ENCODE measurements at places on chromosomes 7 and 10. TPM values are rescaled to one million over a fixed set of nuclear protein-coding genes. Genes with fewer than 3 reads are reported as not detected.

GRCh38 chr7:120920591-120921274, 29.8 kb upstream of the ING3 start:
- no peak overlapping the region for H3K4me3 ChIP-seq
- no peak for DNase-seq
- H3K27me3 ChIP-seq = peaks cover 8% of the 10 kb centered on the region
- no peak overlapping the region for H3K27ac ChIP-seq
- no peaks in the 10 kb centered on the region for H3K36me3 ChIP-seq
- no peaks in the 10 kb centered on the region for H3K4me1 ChIP-seq

DNA sequence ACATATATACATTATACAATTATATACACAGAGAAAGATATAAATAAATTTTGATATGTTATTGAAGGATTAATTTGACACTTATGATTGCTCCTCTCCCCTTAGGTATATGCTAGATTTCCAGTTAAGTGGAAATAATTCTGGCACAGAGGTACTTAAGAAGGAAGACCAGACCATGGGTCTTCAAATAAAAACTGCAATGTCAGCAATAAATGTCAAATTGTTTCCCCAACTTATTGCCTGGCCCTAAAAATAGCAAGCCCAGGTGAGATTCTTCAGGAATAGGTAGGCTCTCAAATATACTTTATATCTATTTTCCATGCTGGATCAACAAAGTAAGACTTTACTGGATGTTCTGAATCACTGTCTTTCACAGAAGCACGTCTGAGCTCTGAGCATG, 551.3 kb upstream of the STEAP1 start:
- DNase-seq = no peak
- no peak overlapping the region for H3K4me3 ChIP-seq
- no peaks in the 10 kb centered on the region for H3K27me3 ChIP-seq
- peaks cover 8% of the 10 kb centered on the region for H3K4me1 ChIP-seq

The RTKN2 gene
- 3.8 TPM for total RNA-seq

DNA sequence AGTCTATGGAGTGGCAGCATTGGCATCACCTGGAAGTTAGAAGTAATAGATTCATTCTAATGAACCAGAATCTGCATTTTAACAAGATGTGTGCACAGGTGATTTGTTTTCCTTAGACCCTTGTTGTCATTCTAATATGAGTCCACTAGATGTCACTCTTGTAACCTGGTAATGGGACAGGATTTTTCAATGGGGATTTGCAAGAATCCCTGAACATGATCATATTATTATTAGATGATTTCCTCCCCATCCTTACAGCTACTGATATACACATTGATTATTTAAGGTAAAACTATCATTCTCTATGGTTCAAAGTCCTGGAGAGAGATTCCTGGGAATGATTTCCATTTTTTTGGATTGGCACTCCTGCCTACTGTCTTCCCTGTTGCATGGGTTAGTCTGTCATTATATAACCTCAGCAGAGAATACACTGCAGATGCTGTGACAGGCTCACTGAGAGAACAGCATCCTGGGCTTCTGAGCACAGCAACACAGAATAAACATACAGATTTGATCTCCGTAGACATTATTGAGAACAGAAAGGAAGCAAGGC, 194.9 kb downstream of the SUGCT start:
- H3K4me1 ChIP-seq = no peaks in the 10 kb centered on the region
- H3K4me3 ChIP-seq = no peak overlapping the region
- DNase-seq = no peak

- H3K27me3 ChIP-seq = no peaks in the 10 kb centered on the region
- no peaks in the 10 kb centered on the region for H3K4me1 ChIP-seq
- no peaks in the 10 kb centered on the region for H3K36me3 ChIP-seq
- DNase-seq = no peak
These were observed 873.7 kb downstream of the NXPH1 start for GRCh38 chr7:9307131-9307530.

GRCh38 chr7:115475761-115476385, 554.0 kb downstream of the MDFIC start:
- H3K27ac ChIP-seq = no peak overlapping the region
- peaks cover 30% of the 10 kb centered on the region for H3K27me3 ChIP-seq

GRCh38 chr10:47092376-47092775, 181.1 kb downstream of the PTPN20 start:
- H3K27ac ChIP-seq = no peak overlapping the region
- no peak overlapping the region for H3K4me3 ChIP-seq
- H3K36me3 ChIP-seq = no peaks in the 10 kb centered on the region
- H3K4me1 ChIP-seq = no peaks in the 10 kb centered on the region

- DNase-seq = no peak
- no peaks in the 10 kb centered on the region for H3K36me3 ChIP-seq
- no peak overlapping the region for H3K4me3 ChIP-seq
- no peaks in the 10 kb centered on the region for H3K27me3 ChIP-seq
- no peak overlapping the region for H3K27ac ChIP-seq
- H3K4me1 ChIP-seq = no peaks in the 10 kb centered on the region
These were observed 69.3 kb downstream of the MTERF1 start for GRCh38 chr7:91811236-91811635.

The SPDYE16 gene
- total RNA-seq = 0.52 TPM

DNA sequence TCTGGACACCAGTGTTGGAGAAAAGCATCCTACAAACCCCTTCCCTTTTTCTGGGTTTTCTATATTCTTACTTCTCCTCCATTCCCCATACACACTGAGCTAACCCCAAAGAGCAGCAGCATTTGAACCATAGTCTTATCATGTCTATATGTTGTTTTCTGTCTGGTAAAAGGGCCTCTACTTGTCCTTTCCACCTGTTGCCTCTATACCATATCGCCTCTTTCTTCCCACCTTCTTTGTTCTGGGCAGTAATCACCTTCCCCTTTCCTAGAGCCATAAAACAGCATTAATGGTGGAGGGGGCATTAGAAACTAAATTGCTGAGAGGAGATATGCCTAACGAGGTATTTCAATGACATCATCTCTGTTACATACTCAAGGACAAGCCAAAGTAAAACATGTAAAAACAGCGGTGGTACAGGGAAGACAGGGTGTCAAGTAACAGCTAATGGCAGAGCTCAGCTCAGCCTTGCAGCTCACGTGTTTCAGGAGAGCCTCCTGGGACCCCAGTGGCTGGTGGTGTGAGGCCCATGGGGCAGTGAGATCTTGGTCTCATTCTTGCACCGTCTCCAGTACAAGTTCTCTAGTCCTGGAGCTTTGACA, 20.6 kb downstream of the NPY start:
- H3K36me3 ChIP-seq = no peaks in the 10 kb centered on the region
- no peak overlapping the region for H3K4me3 ChIP-seq
- no peak overlapping the region for H3K27ac ChIP-seq
- H3K27me3 ChIP-seq = peaks cover 38% of the 10 kb centered on the region
- no peaks in the 10 kb centered on the region for H3K4me1 ChIP-seq

The CPA4 gene
- total RNA-seq = not detected

GRCh38 chr7:51778121-51778520, 461.5 kb upstream of the COBL start:
- no peak overlapping the region for H3K27ac ChIP-seq
- H3K4me3 ChIP-seq = no peak overlapping the region
- no peaks in the 10 kb centered on the region for H3K36me3 ChIP-seq
- no peaks in the 10 kb centered on the region for H3K27me3 ChIP-seq
- DNase-seq = no peak

The NEUROG3 gene
- total RNA-seq = not detected

DNA sequence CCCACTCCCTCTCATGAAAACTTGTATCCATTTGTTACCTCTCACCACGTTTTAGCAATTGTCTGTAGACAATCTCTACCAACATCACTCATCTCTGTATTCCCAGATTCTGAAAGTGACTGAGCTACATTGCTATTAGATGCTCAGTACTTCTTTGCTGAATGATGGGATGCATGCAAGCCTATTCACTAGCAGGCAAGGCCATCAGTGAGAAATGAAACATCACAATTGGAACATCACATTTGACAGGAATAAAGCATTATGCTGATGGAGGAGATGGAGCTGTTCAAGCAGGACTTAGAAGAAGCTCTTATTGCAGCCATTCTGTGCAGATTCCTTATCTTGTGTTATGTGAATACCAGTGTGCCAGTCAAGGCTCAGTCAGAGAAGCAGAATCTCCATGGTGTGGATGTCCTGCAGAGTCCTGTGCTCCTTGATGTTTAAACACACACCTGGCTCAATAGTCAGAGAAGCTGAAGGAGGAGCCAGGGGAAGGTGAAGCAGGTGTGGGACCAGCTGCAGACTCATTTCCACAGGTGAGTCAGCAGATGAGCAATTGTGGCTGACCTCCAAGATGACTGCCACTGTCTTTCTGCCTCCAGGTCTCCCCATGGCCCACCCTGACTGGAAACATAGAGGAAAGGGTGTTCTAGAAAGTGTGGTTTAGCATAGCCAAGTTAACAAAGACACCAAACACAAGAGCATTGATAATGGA, 965.5 kb downstream of the GRID1 start:
- no peak for DNase-seq
- H3K4me3 ChIP-seq = no peak overlapping the region
- no peak overlapping the region for H3K27ac ChIP-seq
- no peaks in the 10 kb centered on the region for H3K27me3 ChIP-seq

- H3K4me1 ChIP-seq = peaks cover 36% of the 10 kb centered on the region
- H3K27ac ChIP-seq = peak overlapping the region; percentile 94
- DNase-seq = no peak
- peak overlapping the region; percentile 86 for H3K4me3 ChIP-seq
- peaks cover 6% of the 10 kb centered on the region for H3K27me3 ChIP-seq
These were observed 475 bp upstream of the NRBF2 start for GRCh38 chr10:63132651-63133055.

The PPP1R17 gene
- total RNA-seq = not detected

DNA sequence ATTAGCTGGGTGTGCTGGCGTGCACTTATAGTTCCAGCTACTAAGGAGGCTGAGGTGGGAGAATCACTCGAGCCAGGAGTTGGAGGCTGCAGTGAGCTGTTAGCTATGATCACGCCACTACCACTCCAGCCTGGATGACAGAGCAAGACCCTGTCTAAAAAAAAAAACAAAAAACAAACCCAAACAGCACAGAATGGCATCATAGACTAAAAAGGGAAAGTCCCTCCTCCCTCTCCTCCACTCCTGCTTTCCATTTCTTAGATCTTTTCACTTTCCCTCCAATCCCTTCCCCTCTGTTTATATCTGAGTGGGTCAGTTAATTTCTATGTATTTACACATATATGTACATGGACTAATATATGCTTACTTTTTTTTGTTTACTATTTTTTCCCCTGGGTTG, 10.4 kb upstream of the PIP4K2A start:
- no peak overlapping the region for H3K4me3 ChIP-seq
- H3K36me3 ChIP-seq = no peaks in the 10 kb centered on the region
- H3K27me3 ChIP-seq = no peaks in the 10 kb centered on the region

The SPDYE11 gene
- total RNA-seq = not detected

DNA sequence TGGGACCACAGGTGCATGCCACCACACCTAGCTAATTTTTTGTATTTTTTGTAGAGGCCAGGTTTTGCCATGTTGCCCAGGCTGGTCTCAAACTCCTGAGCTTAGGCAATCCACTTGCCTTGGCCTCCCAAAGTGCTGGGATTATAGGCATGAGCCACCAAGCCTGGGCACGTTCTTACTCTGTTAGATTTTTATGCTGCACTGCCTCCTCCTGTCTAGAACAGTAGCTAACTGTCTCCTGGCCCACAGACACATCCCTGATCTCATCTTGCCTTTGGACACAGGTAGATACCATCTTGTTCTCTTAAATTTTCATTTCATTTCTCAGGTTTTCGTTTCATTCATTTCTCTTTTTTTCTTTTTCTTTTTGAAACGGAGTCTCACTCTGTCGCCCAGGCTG, 41.1 kb downstream of the BLVRA start:
- no peaks in the 10 kb centered on the region for H3K4me1 ChIP-seq
- H3K36me3 ChIP-seq = peaks cover 13% of the 10 kb centered on the region
- H3K27ac ChIP-seq = no peak overlapping the region
- no peak overlapping the region for H3K4me3 ChIP-seq
- H3K27me3 ChIP-seq = no peaks in the 10 kb centered on the region
- no peak for DNase-seq

The HABP2 gene
- total RNA-seq = not detected

GRCh38 chr7:158885624-158886023, 29.3 kb downstream of the DYNC2I1 start:
- H3K27me3 ChIP-seq = no peaks in the 10 kb centered on the region
- H3K4me1 ChIP-seq = no peaks in the 10 kb centered on the region
- DNase-seq = no peak
- no peak overlapping the region for H3K27ac ChIP-seq
- H3K36me3 ChIP-seq = peaks cover 11% of the 10 kb centered on the region

The PURB gene
- 35.4 TPM for total RNA-seq

DNA sequence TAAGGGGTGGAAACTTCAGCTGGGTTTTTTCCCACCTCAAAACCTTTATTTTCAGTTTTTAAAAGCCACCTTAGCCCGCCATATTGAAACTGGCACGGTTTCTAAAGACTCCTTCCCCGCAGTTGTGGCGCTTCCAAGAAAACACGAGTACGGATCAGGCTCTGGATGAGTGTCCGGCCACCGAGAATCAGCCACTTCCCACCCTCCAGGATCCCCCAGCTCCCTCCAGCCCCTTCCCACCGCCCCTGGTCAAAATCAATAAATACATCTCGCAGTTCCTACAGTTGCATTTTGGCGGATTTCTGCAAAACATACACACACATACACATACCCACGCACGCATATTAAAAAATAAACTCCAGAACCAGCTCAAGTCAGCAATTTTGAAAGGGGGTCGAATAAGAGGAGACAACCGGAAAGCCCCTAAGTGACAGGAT, 1.1 kb downstream of the SFMBT2 start:
- peaks cover 18% of the 10 kb centered on the region for H3K36me3 ChIP-seq
- peaks cover 58% of the 10 kb centered on the region for H3K4me1 ChIP-seq
- H3K27ac ChIP-seq = peak overlapping the region; percentile 90
- peak; percentile 60 for DNase-seq
- peak overlapping the region; percentile 94 for H3K4me3 ChIP-seq

- H3K4me1 ChIP-seq = peaks cover 4% of the 10 kb centered on the region
- peaks cover 15% of the 10 kb centered on the region for H3K36me3 ChIP-seq
- no peaks in the 10 kb centered on the region for H3K27me3 ChIP-seq
- peak overlapping the region; percentile 21 for H3K4me3 ChIP-seq
- no peak for DNase-seq
These were observed 152.5 kb downstream of the LCOR start for GRCh38 chr10:96984541-96985131.

DNA sequence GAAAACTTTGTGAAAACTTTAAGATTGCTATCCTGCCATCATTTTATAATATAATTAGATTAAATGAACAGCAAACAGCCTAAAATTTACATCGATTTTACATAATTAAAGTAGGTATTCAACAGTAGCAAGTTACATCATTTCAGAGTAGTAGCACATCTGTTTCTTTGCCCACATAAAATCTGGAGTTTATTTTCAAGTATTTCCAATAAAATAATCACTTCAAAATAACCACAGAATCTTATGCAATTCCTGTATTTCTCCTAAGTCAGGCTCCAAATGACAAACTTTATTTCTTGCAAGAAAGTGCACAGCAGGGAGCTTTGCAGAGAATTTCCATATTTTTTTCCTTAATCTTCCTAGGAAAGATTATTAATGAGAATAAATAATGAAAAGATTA, 82.6 kb downstream of the CUBN start:
- H3K4me3 ChIP-seq = no peak overlapping the region
- H3K36me3 ChIP-seq = peaks cover 10% of the 10 kb centered on the region
- H3K27me3 ChIP-seq = no peaks in the 10 kb centered on the region
- H3K4me1 ChIP-seq = peaks cover 1% of the 10 kb centered on the region
- H3K27ac ChIP-seq = no peak overlapping the region

GRCh38 chr10:14116021-14116420, 214.7 kb downstream of the FRMD4A start:
- no peaks in the 10 kb centered on the region for H3K4me1 ChIP-seq
- peaks cover 5% of the 10 kb centered on the region for H3K27me3 ChIP-seq
- H3K27ac ChIP-seq = no peak overlapping the region
- H3K36me3 ChIP-seq = no peaks in the 10 kb centered on the region
- no peak overlapping the region for H3K4me3 ChIP-seq

The VENTX gene
- not detected for total RNA-seq

The GIMAP1 gene
- 6.8 TPM for total RNA-seq

- no peaks in the 10 kb centered on the region for H3K27me3 ChIP-seq
- no peak for DNase-seq
- no peaks in the 10 kb centered on the region for H3K36me3 ChIP-seq
- peaks cover 11% of the 10 kb centered on the region for H3K4me1 ChIP-seq
- no peak overlapping the region for H3K4me3 ChIP-seq
These were observed 26.6 kb upstream of the KAT6B start for GRCh38 chr10:74799721-74800221.

Measured in activated CD8-positive, alpha-beta memory T cell treated with anti-CD3 and anti-CD28 coated beads, Interleukin-2, amount 10 ng/mL, durations not matched to agents 7 days and 5 days (primary cell).